ENCODE measurements at places on chromosomes 7 and 10.

GRCh38 chr7:42389697-42390096 is 152.7 kb upstream of the GLI3 start:
- no peak for DNase-seq

- no peak for DNase-seq
Measured at GRCh38 chr10:6755781-6756460, 175.8 kb upstream of the PRKCQ start.

- no peak for DNase-seq
Measured at GRCh38 chr7:39461263-39461820, 104.9 kb upstream of the YAE1 start.

- no peak for DNase-seq
Measured at GRCh38 chr7:77320137-77320536, 96.0 kb downstream of the GSAP start.

- no peak for DNase-seq
Measured at GRCh38 chr7:113304104-113304503, 185.8 kb upstream of the SMIM30 start.

DNA sequence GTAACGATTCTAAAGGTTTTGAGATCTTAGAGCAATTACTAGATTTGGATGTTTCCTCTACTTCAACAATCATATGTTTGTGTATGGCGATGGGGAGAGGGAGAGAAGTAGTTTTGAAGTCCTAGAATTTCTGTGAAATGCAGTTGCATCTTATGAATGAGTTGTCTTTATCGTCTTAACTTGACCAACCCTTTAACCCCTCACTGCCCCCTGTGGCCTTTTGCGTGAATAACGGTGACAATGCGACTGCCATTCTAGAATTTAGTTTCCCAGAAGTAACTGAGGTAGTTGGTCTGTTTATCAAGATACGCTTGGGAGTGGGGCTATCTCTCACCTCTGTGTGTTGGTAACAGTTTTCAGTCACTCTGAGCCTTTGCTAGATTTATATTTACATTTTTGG is 204.6 kb downstream of the HDAC9 start:
- DNase-seq, result no peak

- no peak for DNase-seq
Measured at GRCh38 chr7:99229234-99229633, 21.3 kb upstream of the KPNA7 start.

DNA sequence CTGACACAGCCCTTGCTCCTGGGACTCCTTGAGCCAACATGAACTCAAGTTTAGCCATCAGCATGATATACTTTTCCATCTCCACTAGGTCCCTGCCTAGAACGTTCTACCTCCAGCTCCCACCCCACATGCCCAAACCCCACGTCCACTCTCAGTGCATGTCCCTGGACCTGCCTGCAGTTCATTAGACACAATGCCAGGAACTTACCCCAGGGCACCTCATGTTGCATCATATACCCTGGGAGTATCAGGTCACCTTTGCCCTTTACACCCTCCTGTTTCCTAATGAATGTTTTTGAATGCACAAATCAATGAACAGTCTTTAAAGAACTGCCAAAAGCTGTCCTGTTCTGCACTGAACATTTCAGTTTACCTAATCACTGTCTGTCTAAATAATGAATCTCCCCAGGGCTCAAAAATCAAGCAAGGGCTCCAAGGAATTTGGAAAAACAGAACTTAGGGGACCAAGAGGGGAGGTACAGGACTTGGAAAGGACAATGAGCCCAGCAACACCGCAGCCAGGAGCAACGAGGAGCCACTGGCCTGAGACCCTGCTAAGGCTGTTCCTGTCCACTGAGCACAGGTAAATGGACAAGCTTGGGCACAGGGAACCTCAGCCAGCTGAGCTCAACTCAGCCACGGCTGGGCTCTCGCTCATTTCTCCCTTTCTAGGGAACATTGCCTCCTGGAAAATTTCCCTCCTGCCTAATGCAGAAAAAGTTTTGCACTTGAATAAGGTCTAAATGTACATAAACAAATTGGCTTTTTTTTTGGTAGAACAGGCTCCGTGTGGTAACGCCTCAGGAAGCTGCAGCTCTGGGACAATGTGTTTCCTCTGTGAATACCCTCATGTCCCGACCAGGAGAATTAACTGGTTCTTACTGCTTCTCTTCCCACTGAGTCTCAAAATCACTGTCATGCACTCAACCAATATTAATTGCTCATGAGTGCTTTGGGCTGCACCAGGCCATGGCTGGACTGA is 7.4 kb downstream of the MAT1A start:
- DNase-seq, result no peak

GRCh38 chr7:68576366-68576765 is 1021.9 kb upstream of the AUTS2 start:
- no peak for DNase-seq

- no peak for DNase-seq
Measured at GRCh38 chr7:158963771-158964241, 107.4 kb downstream of the DYNC2I1 start.

DNA sequence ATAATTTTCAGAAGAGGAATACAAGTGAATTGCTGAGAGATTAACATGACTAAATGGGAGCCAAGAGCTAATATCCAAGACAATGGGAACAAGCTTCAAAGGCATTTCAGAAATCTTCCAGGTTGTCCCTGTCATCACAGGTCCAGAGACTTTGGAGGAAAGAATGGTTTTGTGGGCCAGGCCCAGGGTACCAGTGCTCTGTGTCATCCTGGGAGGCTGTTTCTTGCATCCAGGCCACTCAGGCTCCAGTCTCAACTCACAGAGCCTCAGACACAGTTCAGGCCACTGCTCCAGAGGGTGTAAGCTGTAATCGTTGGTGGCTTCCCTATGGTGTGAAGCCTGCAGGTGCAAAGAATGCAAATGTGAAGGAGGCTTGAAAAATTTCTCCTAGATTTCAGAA is 170.4 kb upstream of the NRG3 start:
- no peak for DNase-seq

- DNase-seq, result no peak
Measured at GRCh38 chr10:133442191-133442966, 11.4 kb upstream of the SCART1 start.
